ENCODE measurements at places on chromosomes 4 and X. TPM values are rescaled to one million over a fixed set of nuclear protein-coding genes. Genes with fewer than 3 reads are reported as not detected.

Gene PROM1
- total RNA-seq, result not detected

Gene GLRB
- not detected for total RNA-seq

Gene ARHGAP6
- not detected for total RNA-seq

Gene MAGEA2
- not detected for total RNA-seq

Gene TMEM47
- total RNA-seq, result not detected

Gene SMARCA1
- total RNA-seq, result not detected

Gene SSX2B
- total RNA-seq, result not detected

Gene SPIN4
- total RNA-seq, result 10.5 TPM

Gene RHOH
- total RNA-seq, result 126 TPM

Gene ATP1B4
- not detected for total RNA-seq

- DNase-seq, result no peak
These were observed 16.2 kb downstream of the SH3RF1 start for GRCh38 chr4:169254546-169254983.

DNA sequence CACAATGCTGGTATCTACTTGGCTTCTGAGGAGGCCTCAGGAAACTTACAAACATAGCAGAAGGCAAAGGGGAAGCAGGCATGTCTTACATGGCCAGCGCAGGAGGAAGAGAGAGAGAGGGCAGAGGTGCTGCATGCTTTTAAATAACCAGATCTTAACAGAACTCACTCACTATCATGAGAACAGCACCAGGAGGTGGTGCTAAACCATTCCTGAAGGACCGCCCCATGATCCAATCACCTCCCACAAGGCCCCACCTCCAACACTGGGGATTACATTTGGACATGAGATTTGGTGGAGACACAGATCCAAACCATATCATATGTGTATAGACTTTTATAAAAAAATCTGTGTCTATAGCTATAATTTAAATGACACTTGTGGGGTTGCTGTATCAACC lies 48.6 kb upstream of the ERVMER34-1 start:
- DNase-seq, result no peak

DNA sequence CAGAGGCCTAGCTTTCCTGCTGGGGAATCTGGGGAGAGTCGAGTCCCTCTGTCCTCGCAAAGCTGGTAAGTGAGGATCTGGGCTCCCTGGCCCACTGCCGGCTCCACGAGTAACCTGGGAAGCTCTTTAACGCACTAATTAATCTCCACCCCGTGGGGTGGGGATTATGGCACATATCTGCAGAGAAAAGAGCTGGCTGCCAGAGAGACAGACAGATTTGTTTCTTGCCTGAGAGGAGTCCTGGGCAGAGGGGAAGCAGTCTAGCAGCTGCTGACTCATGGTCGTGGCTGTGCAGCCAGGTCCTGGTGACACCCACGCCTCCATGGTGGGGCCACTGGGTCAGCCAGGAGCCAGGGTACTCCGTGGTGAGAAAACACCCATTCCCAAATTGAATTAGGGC lies 14.0 kb downstream of the SORCS2 start:
- no peak for DNase-seq

DNA sequence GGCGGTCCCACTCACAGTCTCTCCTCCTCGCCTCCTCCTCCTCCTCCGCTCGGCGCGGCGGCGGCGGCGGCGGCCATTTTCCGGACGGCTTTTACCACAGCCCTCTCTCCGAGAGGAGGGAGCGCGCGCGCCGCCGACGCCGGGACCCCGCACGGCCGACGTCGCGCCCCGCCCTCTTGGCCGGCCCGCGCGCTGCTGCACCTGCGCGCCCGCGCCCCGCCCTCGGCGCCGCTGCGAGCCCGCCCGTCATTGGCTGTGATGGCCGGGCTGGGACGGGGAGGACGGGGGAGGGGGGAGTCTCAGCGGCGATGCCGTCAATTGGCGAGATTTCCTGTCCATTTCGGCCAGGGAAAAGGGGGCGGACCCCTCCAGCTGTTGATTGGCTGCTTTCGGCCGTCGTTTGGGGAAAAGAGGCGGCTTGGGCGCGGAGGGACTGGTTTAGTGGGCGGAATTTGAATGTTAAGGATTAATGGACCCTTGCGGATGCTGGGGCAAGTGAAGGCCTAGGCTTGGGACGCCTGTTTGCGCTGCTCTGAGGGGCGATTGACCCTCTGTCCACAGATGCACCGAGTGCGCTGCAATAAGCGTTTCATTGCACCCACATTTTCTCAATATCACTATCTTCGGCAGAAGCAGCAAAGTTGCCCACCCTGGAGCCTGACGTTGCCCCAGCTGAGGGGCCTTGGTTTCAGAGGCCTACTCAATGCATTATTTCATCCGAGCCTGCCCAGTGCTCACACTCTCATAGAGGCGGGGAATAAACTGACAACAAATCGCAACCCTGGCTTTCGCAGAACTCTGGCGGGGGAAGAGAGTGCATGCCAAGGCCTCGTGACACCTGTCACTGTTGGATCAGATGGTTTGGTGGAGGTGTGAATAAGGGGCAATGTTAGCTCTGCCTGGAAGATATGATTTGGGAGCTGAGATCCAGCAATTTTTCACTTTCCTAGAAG lies at the start of gene MECP2:
Gene MECP2, minus strand, starts transcription at position 129 of the 953 bp plus-strand sequence.
- DNase-seq, result peak; percentile 92

DNA sequence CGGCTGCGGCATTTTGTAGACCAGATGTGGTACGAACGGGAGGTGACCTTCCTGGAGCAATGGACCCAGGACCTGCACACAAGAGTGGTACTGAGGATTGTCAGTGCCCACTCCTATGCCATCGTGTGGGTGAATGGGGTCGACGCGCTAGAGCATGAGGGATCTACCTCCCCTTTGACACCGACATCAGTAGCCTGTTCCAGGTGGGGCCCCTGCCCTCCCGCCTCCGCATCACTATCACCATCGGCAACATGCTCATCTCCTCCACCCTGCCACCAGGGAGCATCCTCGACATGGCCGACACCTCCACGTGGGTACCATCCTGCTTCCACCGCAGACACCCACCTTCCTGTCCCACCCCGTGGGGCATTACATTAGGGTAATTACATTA lies 46.2 kb downstream of the SMARCA5 start:
- no peak for DNase-seq

DNA sequence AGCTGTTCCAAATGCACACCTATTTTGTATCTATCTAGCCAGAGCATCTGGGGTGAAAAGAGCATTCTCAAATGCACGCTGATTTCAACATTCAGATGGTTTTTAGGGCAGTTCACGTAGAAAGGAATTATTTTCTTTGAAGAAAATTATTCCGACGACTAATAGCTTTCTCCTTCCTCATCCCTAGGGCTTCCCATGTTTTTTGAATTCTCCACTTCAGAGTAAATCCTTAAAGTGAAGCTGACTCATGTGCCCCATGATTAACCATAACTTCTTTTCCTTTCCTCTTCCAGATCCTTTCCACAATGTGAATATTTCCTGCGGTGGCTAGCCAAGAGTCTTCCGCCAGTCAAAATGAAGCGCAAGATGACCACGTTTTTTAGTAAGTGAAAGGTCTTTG lies 86.7 kb upstream of the PDHA1 start:
- DNase-seq, result no peak

DNA sequence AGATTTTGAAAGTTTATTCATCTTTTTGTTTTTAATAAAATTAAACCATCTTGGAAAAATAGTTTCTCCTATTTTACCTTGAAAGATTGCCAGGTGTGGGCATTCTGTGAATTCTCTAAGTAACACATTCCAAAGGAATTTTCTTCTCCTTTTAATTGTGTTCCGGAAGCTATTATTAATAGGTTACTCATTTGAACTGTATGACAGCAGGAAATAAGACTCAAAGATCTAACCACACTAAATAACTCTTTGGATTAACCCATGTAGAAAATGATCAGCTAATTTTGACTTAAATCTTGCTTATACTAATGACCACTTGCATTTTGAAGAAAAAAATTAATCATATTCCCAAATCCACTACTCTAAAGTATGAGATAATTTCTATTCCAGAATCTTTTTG lies 17.6 kb upstream of the CCNI start:
- no peak for DNase-seq

DNA sequence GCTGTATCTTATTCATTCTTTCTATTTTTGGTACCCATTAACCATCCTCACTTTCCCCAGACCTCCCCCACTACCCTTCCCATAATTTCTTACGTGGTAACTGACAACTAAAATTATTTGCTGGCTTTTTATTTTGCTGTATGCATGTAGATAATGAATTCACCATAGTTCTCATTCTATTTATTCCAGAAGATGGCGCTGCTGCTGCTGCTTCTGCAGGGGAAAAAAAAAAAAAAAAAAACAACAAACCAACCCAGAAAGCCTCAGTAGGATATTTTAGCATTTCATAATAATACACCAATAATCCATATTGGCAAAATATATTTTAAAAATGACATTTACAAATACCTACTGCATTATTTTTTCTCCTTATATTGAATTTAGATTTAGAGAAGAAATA lies 416.6 kb upstream of the MAGEB18 start:
- DNase-seq, result no peak

GRCh38 chr4:12761694-12762093 lies 722.4 kb downstream of the RAB28 start:
- DNase-seq, result no peak

DNA sequence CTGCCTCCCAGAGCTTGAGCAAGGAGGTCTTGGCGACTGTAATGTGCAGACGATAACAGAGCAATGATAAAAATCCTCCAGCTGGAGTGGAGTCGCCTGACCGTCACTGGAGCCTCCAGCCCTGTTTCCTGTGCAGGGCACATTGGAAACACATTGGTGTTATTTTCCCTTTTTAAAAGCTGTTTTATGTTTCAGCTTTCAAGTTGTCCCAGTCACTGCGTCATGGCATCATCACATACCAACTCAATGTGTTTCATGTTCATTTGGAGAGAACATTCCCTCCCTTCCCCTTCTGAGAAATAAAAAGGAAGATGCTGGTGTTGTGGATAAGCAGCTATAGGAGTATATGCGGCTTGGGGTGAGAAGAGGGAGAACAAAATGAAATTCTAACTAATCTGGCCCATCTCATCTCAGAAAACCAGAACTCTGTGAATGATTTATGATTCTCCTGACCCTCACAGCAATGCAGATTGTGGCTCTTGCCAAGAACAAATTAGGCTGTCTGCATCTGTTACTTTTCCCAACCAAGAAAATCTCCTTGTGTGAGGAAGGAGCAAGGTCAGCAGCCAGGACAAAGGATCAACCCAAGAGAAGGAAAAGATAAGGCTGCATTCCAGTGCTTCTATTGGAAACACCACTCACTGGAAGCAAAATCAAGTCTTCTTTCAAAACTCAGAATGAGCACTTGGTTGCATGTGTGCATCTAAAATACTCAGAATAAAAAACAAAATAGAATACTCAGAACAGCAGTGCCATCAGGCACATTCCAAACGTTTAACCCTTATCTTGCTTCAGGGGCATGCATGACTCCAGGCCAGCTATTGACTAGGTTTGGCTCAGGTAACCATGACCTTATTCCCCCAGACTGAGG lies 134.4 kb downstream of the RASL11B start:
- no peak for DNase-seq

DNA sequence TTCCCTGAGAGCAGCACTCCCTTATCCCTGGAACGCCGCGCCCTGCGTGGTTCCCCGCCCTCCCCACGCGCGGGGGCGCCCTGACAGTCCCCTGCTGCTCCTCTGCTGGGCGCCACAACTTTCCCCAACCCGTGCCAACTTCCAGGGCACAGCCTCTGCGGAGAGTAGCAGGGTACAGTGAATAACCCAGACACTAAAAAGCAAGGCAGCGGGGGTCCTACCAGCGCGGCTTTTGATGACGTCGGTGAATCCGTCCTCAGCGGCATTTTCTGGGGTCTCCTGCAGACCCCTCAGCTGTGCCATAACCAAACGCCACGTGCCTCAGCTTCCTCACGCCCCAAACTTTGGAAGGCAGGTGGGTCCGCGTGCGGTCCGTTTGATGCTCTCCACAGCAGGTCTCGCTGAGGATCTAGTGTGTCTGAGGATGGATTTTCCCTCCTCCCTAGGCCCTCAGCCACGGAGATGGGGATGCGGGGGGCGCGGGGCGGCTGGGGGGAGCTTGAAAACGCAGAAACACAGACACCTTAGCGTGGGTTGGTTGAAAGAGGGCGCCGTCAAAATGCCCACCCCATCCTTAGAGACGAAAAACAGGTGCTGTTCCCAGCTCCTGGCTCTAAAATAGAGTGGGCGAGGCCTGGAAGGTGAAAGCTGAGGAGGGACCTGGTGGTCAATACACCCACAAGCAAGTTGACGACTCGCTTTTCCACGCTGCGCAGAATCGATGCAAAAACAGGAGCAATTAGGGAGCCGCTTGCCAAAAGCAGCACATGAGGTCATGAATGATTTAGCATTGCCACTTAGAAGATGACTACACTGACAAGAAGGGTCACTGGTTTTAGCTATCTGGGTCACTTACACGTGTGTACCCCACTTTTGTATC lies 405.6 kb downstream of the FAM47A start:
- DNase-seq, result no peak

DNA sequence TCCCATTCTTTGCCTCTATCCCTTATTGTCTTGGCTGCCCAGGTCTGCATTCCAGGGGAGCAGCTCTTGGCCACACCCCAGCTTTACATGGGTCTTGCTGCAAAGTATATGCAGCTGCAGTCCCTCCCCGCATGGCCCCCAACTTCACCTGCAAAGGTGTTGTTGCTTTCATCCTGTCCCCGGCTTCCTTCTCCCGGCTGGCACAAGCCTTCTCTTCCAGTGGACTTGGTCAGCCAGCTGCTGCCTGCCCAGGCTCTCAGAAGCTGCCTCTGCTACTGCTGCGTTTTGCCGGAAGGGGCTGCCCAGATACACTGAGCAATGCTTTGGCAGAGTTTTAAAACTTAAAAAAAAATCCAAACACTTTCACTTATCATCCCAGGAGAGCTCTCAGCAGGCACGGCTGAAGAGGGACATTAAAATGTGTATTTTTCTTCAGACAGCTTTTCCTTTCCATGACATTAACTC lies 121.2 kb upstream of the PDLIM3 start:
- no peak for DNase-seq

DNA sequence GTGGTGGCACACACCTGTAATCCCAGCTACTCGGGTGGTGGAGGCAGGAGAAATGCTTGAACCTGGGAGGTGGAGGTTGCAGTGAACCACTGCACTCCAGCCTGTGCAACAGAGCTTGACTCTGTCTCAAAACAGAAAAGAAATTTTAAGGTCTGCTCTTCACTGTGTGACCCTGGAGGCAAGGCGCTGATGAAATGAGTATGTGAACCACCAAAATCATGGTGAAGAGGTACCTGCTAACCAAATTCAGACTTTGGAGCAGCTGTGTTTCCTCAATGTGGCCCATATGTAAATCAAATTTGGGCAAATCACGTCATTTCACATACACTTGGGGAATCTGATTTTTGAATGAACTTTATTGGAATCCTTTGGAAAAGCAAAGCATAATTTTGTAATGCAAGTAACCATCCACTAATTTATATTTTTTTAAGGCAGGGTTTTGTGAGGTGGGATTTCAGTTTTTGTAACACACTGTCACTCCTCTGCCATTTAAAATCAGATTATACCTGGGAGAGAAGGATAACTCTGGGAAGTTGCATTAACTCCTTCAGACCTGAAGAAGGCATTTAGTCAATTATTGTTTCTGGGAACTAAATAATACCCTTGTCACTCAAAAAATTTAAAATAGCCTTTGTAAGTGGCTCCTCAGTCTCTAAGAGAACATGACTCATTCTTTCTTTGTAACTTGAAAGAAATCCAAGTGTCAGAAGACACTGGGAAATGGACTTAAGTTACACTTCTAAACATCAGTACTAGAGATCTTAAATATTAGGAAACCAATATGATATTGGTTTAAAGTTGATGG lies 24.0 kb downstream of the DOCK11 start:
- no peak for DNase-seq

- DNase-seq, result no peak
These were observed 2.4 kb downstream of the CXXC4 start for GRCh38 chr4:104492183-104492771.
